HFF-Myc (cell line): ENCODE measurements at places on chromosomes 3 and 15.

DNA sequence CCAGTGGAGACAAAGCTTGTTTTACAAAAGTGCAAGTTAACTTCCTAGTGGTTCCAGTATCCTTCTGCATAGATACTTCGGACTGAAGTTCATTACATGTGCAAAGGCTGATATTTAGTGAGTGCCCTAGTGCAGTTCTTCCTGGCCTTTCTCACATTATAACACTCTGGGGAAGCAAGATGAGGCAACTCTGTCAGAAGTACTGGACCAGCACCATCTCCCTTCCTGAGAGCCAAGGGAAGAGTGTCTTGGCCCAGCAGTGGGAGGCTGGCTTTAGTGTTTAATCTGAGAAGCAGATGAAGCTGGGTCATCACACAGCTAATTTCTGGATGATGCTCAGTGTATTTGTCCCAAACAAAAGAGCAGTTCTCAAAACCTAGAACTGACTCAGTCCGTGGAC is 397.7 kb downstream of the CACNA2D3 start:
- DNase-seq: no peak

DNA sequence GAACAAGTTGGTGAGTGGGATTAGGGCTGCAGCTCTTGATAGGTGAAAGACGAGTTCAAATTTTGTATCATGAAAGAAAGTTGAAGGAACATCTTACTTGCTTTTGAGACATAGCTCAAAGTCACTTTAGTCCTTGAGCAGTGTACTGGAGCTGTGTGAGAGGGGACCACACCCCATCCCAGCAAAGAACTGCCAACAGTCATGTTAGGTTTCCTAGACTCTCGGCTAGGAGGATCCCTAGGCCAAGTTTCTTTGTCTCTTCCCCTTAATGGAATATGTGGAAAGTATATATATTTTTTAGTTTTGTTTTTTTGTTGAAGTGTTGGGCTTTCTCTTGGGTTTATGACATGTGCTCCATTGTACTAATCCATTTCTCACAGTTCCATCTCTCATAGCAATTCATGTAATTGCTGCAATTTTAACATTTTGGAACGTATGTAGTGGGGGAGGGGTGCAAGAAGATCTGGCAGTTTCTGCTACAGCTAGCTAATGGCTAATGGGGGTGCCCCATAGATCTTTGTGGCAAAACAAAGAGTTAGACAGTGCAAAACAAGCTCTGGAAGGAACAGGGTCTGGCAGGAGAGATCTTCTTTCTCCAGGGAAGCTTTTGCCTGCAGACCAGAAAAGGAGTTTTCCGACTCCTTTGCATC is 25.1 kb downstream of the TLNRD1 start:
- DNase-seq: no peak

GRCh38 chr3:42159706-42160472 is 68.7 kb downstream of the TRAK1 start:
- DNase-seq: no peak

GRCh38 chr15:87959662-87960061 is 296.9 kb downstream of the NTRK3 start:
- DNase-seq: no peak

DNA sequence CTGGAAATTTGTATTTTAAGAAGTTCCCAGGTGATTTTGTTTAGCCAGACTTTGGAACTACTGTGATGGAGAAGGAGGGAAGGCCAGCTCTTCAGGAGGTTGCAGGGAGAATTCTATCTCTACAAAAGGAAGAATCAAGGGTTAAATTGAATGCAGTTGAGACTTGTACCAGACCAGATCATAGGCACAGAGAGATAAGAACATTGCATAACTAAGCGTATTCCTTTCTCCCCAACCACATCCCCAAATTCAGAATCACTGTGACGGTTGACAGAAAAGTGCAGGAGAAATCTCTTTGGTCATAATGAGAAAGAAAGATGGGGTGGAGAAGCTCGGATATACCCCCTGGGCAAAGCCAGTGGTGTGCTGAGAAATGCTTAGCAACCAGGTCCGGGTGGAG is 7.2 kb downstream of the PLD1 start:
- DNase-seq: no peak

DNA sequence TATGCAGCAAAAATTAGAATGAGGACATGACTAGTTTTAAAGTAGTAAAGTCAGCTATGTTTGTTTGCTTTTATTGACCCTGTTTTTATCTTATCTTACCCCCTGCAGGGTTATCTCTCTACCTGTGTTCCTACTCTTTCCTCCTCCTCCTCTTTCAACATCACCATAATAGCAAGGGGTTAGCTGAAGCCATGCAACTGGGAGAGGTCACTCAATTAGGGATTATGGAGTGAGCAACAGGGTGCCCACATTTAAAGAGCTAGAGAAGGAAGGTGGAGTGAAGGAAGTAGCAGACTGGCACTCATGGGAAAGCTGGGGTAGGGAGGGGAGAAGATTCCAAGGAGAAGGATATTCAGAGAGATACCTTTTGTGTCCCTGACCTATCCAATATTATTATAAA is 125.9 kb downstream of the LRTM1 start:
- no peak for DNase-seq

GRCh38 chr15:57567891-57568290 is 23.8 kb upstream of the MYZAP start:
- DNase-seq: no peak

DNA sequence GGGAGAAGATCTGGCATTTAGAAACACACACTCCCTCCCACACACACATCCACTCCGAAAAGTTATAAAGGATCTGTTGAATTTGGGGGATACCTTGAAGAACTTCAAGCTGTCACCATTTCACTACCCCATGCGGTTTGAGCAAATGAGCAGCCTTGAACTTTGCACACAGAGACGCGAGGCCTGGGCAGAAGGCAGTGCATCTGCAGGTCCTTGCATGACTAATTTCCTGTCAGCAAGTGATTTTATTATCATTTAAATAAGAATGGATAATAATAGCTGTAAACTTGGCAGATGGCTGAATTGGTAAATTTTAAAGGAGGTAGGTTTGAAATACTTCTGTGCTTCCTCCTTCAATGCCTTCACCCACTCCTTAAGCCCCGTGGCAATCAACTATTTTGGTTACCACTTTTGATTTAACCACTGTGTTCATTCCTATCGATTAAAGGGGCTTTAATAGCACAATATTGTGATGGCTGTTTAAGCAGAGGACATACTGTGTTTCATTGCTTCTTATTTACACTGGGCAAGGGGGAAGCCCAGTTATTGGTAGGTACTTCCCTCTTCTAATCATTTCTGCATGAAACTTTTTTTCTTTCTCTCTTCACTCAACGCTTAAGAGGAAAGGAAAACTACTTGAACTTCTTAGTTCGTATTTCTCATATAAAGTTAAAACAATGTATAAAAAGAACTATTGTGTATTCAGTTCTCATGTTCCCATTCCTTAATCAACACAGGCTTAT is 108.1 kb downstream of the ROBO2 start:
- no peak for DNase-seq

DNA sequence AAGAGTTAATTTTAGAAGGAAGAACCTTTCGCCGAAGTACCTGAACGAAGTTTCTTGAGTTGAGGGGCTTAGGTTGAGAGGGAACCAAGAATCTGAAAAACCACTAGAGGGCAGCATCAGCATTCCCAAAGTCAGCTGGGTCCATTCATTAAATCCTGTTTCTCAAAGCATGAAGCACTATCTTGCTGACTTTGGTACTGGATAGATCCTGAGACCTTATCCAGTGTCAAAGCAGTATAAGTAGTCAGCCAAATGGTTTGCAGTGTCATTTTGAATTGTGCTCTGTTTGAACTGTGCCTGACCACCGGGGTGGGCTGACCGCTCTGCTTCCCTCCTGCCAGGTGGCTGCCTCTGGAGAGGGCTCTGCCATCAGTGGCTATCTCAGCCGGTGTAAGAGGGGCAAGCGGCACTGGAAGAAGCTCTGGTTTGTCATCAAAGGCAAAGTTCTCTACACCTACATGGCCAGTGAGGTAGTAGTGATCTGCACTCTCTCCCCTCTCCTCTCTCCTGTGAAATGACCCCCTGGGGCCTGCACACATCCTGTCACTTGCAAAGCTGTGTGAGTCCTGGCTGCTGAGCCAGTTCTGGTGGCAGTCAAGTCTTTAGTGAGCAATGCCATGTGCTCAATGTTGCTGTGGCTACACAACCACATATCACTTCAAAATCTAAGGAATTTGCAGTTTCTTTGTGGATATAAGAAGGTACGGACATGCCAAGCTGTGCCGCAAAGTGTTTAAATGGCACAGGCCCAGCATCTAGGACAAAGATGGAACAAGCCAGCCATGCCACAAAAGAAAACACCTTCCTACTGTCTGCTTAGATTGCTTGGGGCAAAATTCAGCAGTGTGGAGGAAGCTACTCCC is 21.4 kb upstream of the NR2C2 start:
- DNase-seq: peak; percentile 55

DNA sequence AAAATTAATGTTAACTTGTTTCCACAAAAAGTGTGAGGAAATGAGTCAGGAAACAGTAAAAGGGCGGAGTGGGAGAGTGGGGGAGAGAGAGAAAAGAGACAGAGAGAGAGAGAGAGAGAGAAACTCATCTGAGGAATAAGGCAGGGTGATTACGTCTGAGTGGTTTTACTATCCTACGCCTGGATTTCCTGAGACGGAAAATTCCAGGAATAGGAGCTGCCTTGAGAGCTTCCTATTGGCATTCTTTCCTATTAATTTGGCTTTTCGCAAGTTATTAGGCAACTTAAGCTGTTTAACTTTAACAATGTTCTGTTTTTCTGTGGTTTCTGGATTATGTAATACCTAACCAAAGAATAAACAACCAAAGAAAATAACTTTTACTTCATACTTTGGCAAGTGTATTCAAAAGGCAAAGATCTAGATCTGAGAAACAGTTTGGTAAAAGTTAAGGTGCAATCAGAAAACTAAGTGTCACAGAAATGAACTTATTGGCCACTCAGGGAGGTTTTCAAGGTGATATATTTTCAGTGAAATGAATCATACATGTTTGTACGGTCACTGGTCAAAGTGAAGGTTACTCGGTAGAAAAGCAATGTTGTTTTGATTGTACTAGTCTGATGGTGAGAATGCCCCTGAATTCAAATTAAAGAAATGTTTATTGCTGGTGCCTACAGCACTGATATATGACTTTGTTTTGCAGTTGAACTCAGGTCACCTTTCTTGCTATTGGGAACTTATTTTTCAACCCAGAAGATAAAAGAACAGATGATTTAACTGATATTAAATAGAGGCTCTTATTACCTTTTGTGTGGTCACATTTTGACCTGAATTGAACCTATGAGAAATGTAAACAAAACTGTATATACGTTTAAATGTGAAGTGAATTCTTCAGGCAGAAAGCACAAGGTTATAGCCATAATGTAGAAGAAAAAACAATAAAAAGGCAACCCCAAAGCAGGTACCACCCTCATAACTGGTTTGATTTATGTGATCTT is 39.9 kb upstream of the TNFSF10 start:
- DNase-seq: peak; percentile 25

DNA sequence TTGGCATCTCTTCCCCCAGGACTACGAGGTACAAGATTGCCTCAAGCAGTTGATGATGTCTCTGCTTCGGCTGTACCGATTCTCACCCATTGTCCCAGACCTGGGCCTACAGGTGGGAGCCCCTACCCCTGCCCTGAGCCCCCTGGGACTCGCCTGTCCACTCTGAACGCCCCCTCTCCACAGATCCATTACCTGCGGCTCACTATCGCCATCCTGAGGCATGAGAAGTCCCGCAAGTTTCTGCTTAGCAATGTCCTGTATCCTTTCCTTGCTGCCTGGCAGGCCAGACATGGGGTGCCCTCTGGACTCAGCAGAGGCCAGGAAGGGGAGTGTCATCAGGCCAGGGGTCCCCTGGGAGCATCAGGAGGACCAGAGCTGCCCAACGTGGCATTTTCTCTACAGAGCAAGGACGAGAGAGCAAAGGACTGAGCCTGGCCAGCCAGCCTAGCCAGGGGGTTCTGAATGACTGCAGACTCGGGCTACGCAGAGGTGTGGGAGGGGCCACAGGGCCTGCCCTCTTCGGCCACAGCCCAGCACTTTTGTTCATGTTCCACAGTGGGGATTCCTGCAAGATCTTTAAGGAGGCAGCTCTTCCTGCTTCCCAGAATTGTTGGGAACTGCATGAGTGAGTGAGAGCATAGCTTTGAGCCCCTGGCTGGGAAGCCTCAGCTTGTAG is 11.2 kb downstream of the RNF123 start:
- no peak for DNase-seq

DNA sequence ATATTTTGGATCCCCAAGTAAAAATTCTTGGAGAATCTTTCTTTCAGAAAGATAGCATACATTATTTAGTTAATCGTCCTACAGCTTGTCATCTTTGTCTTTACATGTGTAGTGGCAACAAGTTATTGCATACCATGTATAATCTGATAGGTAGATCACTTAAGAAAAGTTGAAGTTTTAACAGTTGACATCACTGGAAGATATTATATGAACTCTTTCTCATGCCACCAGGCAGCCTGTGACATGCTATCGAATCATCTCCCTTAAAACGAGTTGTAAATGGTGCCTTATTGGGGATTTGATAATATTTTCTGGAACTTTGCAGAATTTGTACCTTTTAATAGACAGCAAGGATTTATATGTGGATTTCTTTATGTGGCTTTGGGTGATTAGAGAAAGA is 8.7 kb downstream of the U2SURP start:
- no peak for DNase-seq

DNA sequence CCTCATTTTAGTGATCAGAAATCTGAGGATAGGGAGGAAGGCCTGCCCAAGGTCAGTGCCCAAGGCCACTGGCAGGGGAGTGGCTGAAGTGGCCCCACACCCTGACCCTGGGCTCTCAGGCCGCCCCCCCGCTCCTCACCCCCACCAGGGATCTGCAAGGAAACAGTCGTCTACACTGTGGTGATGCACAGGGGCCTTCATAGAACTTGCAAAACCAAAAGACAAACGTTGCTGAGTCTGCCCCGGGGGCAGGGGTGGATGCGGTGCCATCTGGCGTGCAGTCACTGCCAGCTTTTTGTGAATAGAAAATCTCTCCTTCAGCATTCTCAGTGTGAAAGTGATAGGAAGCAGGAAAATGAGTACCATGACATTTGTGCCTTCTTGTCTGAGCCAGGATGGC is 41.3 kb downstream of the WHAMM start:
- DNase-seq: no peak

DNA sequence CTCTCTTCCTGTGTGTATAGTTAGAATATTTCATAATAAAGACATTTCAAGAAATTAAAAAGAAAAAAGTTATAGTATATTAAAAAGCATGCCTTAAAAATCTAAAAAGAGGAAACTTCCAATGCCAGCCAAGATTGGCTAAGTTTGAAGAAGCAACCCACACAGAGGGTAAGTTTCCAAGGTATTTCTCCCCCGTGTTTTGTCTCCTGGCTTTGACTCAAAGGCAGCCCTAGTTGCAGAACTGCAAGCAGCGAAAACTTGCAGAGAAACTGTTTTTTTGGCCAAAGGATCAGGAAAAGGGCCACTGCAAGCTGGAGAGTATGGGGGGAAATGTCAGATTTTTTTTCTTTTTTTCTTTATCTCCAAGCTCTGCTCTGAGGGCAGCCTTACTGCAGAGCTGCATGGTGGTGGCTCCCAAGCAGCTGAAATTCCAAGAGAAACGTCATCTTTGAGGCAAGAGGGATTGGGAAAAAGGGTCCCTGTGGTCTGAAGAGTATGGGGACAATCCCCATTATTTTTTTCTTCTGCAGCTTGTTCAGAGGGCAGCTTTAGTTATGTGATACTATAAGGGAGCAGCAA is 23.0 kb downstream of the HACL1 start:
- DNase-seq: no peak
